ENCODE measurements at places on chromosomes 12 and 14.

GRCh38 chr12:29883525-29883924 lies 99.8 kb upstream of the TMTC1 start:
- DNase-seq, result no peak

DNA sequence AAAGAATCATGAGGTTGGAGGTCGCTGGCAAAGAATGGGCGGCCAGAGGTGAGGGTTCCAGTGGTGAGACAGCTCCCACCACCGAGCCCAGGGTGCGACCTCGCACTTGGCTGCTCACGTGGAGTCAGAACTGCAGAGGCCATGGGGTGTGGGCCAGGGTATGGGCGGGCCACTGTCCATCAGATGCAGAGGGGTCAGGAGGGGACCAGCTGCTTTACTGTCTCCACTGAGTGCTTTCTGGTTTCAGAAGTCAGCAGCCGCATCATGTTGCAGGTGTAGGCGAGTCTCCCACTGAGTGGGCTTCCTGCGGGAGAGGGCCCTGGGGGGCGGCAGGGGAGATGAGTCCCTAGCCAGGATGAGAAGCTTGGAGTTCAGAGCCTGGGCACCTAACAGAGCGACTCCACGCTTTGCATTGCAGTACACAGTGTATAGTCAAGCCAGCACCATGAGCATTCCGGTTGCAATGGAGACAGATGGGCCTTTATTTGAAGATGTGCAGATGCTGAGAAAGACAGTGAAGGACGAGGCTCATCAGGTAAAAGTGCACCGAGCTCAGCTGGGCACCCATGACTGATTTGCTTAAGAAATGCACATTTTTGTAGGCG lies 46.9 kb upstream of the DYNC1H1 start:
- DNase-seq, result no peak

DNA sequence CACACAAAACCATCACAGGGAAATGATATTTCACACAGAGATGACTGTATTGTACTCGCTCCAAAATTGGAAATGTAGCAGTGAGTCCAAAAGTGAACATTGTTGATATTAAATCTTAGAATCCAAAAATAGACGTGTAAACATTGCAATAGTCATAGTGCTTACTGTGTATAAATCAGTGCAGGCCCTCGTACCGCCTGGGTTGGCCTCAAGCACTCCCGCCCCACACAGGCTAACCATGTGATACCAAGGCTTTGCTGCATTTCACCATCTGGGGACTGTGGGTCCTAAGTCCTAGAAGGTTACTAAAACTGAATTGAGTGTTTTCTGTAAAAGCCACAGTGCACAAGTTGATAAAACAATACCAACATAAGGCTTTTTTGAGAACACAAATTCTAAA lies 107.3 kb downstream of the PPP2R5E start:
- peak; percentile 90 for DNase-seq

DNA sequence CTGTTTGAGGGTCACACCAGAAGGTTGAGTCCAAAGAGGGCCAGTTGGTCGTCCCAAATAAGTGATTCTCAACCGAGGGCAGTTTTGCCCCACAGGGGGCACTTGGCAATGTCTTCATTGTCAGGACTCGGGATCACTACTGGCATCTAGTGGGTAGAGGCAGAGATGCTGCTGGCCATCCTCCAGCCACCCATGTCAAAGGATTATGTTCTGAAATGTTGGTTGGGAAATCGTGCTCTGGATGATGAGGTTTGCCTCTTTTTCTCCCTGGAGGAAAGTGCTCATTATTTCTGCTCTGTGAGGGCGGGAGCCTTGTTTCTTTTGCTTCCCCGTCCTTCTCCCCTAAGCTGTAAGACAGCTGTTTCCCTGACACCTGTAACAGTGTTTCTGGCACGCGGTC lies 3.6 kb downstream of the ZNF839 start:
- DNase-seq, result peak; percentile 88

DNA sequence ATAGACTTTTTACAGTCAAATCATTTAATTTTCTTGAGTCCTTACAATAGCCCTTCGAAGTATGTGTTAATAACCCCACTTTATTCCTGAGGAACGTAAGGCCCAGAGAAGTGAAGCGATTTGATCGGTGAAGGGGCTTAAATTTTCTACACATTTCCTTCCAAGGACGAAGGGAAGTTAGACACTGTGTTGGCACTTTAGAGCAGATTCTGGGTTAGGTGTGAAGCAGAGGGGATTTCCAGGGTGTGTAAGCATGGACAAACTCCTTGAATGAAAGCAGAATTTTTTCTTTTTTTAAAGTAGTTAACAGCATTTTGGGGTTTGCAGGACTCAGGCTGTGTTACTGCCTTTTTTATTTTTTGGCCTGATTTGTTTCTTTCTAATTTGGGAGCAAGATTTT lies 38.9 kb downstream of the PRORP start:
- DNase-seq, result no peak

DNA sequence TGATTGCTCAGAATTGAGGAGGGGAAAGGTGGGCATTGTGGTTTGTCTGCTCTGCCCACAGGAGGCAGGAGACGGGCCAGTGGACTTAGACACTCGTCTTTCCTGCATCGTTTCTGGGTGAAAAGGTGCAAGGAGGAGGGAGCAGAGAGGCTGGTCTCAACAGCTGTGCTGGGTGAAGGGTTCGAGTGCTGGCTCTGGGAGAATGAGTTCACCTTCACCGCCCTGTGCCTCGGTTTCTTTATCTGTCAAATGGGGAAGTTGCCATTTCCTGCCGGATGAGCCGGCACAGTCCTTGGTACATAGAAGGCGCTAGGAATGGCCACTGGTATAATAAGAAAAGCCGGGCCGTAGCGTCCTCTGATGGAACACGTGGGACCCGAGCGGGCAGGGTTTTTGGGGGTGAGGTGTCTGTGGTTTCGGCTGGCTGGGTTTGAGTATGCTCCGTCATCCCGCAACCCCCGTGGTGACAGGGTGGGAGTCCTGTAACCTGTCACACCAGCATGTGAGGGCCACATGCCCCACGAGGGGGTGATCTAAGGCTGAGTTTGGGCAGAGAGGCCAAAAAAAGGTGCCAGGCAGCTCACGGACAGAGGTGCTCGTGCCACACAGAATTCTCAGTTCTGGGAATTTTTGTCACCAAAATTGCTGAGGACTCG lies 7.3 kb downstream of the BCL7A start:
- DNase-seq, result no peak

DNA sequence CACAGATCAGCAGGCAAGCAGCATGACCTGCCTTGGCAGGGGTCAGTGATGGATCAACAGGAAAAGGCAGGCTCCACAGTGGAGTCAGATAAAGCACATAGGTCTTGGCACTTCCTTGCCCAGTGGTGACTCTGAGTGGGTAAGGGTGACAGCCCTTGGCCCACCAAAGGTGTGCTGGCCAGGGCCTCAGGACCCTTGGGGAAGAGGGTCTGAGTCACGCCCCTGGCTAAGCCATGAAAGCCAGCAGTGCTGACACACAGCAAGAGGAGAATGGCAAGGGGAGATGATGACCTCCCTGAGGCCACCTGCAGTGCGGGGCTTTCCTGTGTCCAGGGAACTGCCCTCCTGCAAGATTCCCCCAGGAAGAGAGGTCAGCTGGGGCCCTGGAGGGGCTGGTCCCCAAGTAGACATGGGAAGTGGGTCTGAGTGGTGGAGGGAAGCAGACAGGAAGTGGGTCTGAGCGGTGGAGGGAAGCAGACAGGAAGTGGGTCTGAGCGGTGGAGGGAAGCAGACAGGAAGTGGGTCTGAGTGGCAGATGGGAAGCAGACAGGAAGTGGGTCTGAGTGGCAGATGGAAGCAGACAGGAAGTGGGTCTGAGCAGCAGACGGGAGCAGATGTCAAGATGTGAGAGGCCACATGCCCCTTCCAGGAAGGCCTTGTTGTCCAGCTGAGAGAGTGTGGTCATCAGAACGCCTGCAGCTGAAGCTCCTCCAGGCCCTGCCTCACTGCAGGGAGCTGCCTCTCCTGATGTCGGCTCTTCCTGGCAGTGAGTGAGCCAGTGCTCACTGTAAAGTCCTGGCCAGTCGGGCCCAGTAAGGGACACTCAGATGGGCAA lies 34.8 kb downstream of the DIO3 start:
- no peak for DNase-seq

Data from AG10803 (cell line).